Lung (tissue), 17 donors: ENCODE measurements at places on chromosomes 3 and 15.

- no peak for DNase-seq
These were observed 6.3 kb downstream of the FRMD5 start for GRCh38 chr15:44188795-44189194.

- DNase-seq: no peak
These were observed 18.9 kb downstream of the PML start for GRCh38 chr15:74013374-74013894.

GRCh38 chr3:170117134-170117533 is 64.4 kb downstream of the PHC3 start:
- no peak for DNase-seq

GRCh38 chr3:162295323-162295983 is 798.8 kb downstream of the OTOL1 start:
- no peak for DNase-seq

GRCh38 chr3:30871720-30872119 is 22.7 kb downstream of the GADL1 start:
- peak; percentile 96 for DNase-seq

DNA sequence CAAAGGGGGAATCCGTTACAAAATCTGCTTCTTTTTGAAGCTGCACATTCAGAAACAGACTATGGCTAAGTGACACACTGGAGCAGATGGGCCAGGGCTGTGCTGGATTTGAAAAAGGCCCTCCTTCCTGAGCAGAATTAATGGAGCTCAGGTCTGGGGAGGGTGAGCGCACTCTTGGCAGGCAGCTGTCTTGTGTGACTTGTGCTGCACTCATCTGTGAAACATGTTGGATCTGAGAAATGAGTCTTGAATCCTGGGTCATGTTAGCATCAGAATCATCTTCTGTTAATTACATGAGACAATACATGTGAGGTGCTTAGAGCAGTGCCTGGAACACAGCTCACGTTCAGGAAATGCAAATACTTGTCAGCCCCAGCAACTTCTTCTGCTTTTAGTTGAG is 219.6 kb downstream of the THSD4 start:
- DNase-seq: no peak

- DNase-seq: no peak
These were observed 331.0 kb downstream of the OCA2 start for GRCh38 chr15:27767918-27768640.

- DNase-seq: no peak
These were observed 286.5 kb downstream of the NSUN3 start for GRCh38 chr3:94349310-94349878.

DNA sequence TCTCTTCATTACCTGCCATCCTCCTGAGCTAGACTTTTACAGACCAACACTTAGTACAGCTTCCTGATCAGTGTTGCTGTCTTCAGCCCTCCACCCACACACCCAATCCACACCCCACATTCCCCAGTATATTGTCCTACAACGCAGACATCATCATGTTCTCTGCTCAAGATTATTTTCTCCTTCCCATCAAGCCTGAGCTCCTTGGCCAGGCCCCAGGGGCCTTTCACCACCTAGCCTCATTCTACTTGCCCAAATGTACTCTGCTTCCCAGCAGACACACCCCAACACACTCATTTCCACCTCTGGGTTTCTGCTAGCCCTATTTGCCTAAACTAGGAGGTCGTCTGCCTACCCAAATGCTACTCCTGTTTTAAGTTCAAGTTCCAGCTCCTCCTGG is 37.0 kb downstream of the DAPK2 start:
- no peak for DNase-seq

GRCh38 chr3:147218965-147219364 is 187.4 kb downstream of the ZIC4 start:
- DNase-seq: peak; percentile 16

GRCh38 chr3:184685646-184686045 is 26.2 kb downstream of the MAGEF1 start:
- DNase-seq: peak; percentile 73
